ENCODE measurements at places on chromosomes 2 and 18. TPM values are rescaled to one million over a fixed set of nuclear protein-coding genes. Genes with fewer than 3 reads are reported as not detected.

Gene DYNAP
- not detected for total RNA-seq

Gene VWC2L
- total RNA-seq: not detected

- no peak for DNase-seq
Observed at GRCh38 chr2:150903461-150903860, 358.2 kb downstream of the RBM43 start.

Gene CAPN10
- 17.7 TPM for total RNA-seq
